ENCODE measurements at places on chromosomes 7 and 10. TPM values are rescaled to one million over a fixed set of nuclear protein-coding genes. Genes with fewer than 3 reads are reported as not detected.

The CD36 gene
- total RNA-seq = 0.28 TPM

DNA sequence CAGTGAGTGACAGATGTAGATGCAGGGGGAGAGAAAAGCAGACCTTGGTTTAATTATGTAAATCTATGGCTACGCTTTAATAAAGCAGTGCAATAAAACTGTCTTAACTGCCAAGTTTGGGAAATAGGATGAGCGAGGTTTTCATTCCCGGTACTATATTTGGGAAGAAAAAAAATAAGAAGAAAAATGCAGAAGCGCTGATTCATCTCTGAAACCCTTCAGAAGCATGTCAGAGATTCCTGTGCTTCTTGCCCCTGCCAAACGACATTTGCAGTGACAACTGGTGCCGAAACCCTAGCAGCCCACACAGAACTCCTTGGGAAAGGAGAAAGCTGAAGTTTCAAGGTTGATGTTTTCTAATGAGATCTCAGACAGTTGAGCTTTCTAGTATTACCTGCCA is 380.7 kb downstream of the REEP3 start:
- no peak for DNase-seq

The VWDE gene
- total RNA-seq = 28.8 TPM

GRCh38 chr7:28423918-28424514 is 11.7 kb downstream of the CREB5 start:
- no peak for DNase-seq

The SEMA4G gene
- 0.83 TPM for total RNA-seq

DNA sequence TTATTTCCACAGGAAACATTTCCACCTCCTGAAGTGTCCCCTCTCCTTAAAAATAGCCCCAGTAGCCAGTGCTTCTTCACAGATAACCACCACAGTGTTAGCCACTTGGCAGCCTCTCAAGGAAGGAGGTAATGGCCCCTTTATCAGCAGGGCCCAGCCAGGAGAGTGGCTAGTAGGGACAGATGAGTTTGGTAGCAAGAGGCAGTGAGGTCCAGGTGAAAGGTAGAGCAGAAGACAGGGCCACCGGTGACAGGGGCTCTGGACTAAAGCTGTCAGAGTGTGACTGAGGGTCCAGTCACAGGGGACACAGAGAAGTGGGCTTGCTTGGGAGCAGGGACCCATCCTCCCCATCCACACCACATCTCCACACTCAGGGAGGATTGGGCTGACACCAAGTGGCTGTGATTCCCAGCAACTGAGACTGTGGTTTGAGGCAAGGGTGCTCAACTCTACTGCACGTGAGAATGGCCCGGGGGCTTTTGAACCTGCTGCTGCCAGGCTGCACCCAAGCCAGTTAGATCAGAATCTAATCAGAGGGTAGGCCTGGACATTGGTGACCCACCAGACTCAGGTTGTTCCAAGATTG is 52.2 kb downstream of the C10orf120 start:
- DNase-seq = no peak

DNA sequence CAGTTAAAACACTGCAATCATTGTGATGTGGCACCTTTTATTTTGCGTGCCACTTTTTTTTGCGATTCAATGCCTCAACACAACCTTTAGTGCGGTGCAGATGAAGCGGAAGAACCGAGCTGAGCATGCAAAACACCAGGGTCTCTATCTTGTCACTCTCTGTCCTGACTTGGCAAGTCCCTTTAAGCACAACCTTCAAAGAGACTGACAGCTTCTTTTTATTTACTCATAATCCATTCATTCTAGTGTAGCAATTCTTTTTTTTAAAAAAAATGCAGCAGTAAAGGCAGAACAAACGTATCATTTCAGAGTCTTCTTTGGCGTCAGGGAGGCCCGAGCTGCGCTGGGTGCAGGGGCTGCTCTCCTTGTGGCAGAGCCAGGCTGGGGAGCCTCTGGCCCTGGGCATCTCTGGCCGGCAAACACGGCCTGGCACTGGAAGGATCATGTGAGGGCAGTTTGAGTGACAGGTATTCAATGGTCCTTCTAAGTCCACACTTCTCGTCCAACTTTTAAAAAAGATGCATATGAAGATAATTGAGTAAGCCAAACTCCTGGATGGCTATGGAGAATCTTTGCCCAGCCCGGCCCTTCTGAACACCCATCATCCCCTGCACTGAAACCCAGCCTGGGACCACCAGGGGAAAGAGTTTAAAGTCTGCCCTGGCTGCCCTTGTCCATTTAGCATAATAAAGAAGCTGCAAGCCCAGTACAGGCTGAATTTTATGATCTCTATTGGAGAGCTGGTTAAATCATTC is 3.9 kb downstream of the PTF1A start:
- DNase-seq = no peak

The CEP55 gene
- total RNA-seq = 29.6 TPM

DNA sequence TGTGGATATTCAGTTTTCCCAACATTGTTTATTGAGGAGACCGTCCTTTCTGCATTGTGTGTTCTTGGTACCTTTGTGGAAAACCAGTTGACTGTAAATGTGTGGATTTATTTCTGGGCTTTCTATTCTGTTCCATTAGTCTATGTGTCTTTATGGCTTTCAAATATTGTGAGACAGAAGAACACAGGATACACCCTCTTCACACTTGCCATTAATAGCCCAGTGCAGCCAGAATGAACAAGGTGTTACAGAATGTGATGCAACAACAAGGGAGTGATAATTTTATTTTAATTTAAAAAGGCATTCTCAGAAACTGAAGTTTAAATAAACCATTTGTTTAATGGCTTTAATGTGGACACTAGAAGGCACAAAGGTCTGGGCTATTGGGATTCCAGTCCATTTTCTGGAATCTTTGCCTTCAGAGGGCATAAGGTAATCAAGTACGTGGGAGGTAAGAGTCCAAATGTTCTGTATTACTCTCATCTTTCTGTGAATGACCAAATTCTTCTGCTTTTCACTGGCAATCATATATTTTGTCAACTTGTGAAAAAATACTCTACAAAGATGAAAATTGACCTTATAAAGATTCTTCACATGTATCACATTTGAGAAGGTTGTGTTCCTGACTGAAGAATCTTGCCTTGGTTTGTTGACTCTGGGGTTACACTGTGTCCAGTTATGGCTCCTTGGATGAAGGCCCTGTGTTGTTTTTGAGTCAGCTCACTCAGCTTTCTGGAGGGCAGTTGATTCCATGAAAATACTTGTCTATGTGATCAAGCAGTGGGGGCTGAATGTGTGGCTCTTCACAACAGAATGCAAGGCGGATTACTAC is 962.7 kb downstream of the LRMDA start:
- DNase-seq = no peak

DNA sequence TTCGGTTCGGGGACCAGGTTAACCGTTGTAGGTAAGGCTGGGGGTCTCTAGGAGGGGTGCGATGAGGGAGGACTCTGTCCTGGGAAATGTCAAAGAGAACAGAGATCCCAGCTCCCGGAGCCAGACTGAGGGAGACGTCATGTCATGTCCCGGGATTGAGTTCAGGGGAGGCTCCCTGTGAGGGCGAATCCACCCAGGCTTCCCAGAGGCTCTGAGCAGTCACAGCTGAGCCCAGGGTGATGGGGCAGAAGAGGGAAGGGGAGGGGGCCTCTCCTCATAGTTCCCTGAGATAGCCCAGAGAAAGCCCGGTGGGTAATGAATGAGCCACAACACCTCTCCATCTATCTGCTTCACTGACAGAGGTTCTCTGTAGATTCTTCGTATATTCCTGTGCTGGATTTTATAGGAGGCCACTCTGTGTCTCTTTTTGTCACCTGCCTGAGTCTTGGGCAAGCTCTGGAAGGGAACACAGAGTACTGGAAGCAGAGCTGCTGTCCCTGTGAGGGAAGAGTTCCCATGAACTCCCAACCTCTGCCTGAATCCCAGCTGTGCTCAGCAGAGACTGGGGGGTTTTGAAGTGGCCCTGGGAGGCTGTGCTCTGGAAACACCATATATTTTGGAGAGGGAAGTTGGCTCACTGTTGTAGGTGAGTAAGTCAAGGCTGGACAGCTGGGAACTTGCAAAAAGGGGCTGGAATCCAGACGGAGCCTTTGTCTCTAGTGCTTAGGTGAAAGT is 16.4 kb downstream of the PRSS2 start:
- DNase-seq = no peak

The EIF4H gene
- total RNA-seq = 315 TPM
